Inflammatory macrophage treated with lipopolysaccharide for 4 hours (primary cell): ENCODE measurements at places on chromosomes 5 and 9.
A peak's percentile ranks its signal among the peaks of the same experiment; 100 is the strongest.

GRCh38 chr9:87540444-87541105, 42.9 kb downstream of the DAPK1 start:
- DNase-seq: no peak

DNA sequence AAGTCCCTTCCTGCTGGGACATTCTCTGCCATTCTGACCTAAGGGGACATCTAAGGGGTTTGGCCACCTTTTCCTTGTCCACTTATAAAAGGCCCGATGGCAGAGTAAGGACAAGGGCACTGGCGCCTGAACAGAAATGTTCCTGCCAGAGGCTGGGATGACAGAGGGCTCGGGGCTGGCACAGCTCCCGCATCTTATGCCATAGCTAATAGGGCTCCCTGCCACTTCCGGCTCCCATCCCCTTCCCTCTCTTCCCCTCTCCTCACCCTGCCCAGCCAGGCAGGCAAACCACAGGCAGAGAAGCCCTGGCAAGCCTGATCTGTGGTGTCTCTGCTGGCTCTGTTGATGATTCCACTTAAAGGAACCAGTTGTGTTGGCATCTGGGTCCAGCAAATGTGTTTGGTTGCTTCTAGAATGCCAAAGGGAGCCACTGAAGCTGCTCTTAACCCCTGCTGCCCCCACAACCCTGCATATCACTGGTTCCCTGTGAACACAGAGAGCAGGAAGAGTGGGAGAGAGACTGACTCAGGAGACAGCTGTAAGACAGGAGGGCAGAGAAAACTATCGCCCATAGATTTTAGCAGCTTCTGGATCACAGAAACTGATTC, 18.4 kb upstream of the ADRA1B start:
- no peak for DNase-seq

- DNase-seq: peak; percentile 46
These were observed 228.3 kb downstream of the ARHGAP26 start for GRCh38 chr5:142998316-142999020.

GRCh38 chr5:107123014-107123413, 547.7 kb downstream of the EFNA5 start:
- DNase-seq: no peak

GRCh38 chr9:95118596-95118995, 198.9 kb downstream of the FANCC start:
- no peak for DNase-seq

DNA sequence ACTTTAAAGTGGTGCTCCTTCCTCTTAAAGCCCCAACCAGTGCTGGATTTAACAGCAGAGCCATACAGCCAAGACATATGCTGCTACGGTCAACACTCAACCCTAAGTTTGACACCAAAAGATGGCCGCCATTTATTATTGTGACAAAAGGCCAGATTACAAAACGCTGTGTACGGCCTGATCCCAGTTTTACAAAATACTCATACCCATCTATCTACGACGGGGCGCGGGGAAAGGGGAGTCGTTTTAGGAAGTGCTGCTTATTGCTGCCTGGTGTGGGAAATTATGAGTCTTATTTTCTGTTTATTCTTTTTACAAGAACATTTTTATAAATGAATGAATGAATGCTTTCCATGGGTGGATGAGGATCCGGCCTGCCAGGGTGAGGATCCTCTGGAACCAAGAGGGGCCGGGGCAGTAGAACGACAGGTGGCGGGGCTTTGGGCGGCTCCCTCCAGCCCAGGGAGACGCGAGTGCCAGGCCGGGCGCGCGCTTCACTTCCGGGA, 457 bp upstream of the IDNK start:
- peak; percentile 65 for DNase-seq

- no peak for DNase-seq
These were observed 120.2 kb upstream of the RASA1 start for GRCh38 chr5:87147441-87147840.

GRCh38 chr9:27600256-27600655, 27.0 kb upstream of the C9orf72 start:
- DNase-seq: peak; percentile 92

DNA sequence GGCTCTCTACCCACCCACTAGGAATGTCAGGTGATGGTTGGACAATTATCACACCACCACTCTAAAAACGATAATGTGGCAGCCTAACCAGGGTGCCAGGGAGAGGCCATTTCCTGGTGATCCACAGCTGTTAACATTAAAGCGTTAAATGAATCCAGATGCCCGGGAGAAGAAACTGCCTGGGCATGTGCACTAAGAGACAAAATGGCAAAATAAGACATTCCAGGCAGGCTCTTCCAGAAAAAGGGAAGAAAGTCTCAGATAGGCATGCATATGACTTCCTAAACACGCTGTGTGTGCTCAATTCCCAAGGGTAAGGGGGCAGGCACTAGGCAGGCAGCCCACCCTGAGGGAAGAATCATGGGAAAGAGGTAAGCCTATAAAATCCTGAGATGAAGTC, 4.6 kb upstream of the TXN start:
- no peak for DNase-seq

DNA sequence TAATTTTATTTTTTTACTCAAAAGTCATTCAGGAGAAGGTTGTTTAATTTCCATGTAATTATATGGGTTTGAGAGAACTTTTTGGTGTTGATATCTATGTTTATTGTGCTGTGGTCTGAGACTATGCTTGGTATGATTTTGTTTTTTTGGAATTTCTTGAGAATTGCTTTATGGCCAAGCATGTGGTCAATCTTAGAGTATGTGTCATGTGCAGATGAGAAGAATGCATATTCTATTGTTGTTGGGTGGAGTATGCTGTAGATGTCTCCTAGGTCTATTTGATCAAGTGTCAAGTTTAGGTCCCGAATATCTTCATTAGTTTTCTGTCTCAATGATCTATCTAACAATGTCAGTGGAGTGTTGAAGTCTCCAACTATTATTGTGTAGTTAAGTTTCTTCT, 134.9 kb downstream of the HMHB1 start:
- DNase-seq: no peak

DNA sequence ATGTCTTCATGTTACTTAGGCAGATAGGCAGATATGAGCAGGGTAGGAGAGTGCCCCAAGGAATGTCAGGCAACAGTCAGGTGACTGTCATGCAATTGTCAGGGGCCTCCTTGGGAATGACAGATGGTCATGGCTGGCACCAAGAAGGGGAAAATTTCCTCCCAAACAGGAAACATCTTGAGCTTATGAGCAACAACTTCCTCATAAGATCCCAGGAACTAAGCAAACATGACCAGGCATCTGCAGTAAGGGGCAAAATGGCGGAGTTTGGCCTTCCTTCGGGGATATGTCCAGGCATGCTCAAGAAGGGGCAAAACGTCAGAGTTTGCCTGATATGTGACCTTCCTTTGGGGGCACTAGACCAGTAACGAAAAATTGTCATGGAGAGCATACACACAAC, 591.8 kb downstream of the PDE4D start:
- DNase-seq: no peak

DNA sequence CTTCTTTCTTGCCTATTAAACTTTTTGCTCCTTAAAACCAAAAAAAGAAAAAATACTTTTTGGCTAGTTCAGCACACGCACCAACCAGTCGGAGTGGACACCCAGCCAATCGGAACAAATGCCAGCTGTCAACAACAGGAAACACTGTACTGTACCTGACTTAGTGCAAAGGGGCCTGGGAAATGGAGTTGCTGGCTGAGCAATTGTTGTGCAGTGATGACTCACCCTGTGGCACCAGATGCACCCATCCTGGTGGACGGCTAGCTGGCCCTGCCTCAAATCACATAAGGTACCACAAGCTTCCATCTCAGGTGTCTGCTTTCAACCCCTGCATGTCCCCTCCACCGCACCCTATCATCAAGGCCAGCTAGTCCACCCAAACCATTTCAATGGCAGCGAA, 20.9 kb downstream of the FOXE1 start:
- DNase-seq: no peak

- DNase-seq: peak; percentile 88
These were observed 129.8 kb upstream of the IL12B start for GRCh38 chr5:159459951-159460538.

DNA sequence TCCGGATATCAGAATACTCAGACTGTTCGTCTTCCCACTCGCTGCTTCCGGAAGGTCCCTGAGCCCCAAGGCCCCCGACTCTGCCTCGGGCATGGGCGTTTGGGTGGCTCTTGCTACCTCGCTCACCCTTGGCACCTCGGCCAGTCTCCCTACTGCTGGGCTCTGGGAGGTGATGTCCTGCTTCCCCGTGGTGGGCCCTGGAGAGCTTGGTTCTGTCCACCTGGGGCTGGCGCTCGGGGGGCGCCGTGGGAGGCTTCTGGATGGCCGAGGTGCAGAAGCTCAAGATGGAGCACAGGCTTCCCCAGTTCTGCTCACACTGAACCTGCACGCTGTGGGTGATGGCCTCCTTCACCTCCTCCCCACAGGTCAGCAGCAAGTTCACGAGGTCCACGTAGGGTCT, 10.4 kb downstream of the STC2 start:
- DNase-seq: no peak

GRCh38 chr5:10625700-10626472, 62.0 kb downstream of the ANKRD33B start:
- DNase-seq: no peak

- DNase-seq: no peak
These were observed 40.0 kb downstream of the EHMT1 start for GRCh38 chr9:137658781-137659180.

DNA sequence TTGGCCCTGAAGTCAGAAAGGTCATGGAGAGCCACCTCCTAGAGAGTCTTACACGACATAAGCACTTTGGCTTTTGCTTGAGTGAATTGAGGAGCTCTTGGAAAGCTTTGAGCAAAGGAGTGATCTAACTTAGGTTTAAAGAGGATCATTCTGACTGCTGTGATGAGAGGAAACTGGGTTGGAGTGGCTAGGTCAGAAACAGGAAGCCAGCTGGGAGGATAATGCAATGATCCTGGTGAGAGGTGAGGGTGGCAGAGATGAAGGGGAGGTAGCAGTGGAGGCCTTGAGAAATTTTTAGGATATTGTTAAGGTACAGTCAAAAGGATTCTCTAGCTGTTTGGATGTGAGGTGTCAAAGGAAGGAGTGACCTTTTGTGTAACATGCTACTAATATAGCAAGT, 32.2 kb upstream of the ROPN1L start:
- no peak for DNase-seq

GRCh38 chr9:26163931-26164330, 485.7 kb upstream of the TUSC1 start:
- no peak for DNase-seq

- no peak for DNase-seq
These were observed 7.4 kb downstream of the ADAM19 start for GRCh38 chr5:157568222-157568621.

DNA sequence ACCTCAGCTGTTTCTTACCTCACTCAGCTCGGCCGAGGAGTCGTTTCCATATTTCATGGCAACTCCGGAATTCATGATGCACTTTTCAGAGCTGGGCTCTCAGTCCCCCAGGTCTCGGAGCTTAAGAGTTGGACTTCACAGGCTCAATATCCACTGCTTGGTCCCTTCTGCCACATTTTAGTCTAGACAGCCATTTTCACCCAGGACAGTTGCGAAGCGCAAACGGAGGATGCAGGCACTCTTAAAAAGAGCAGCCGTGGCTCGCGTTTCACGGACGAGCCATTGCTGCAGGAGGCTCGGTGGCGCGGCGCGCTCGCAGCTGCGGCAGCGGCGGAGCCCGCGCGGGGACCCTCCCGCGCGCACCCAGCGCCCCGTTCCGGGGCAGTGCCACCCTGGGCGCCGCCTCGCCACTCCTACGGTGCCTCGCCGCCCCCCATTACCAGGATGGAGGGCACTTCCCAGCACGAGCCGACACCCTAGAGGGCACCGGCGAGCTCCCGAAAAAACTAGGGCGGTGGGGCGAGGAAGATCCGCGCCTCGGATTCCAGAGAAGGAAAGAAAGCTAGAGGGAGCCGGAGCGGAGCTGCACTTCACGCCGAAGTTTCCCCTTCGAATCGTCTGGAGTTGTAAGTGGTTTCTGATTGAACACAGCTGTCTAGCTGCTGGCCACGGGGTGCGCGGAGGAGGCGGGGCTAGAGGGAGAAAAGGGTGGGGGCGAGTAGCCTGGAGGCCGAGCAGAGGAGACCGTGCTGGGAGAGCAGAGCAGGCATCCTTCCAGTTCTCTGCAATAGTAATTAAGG, 140.3 kb downstream of the TSSK1B start:
- DNase-seq: peak; percentile 43

DNA sequence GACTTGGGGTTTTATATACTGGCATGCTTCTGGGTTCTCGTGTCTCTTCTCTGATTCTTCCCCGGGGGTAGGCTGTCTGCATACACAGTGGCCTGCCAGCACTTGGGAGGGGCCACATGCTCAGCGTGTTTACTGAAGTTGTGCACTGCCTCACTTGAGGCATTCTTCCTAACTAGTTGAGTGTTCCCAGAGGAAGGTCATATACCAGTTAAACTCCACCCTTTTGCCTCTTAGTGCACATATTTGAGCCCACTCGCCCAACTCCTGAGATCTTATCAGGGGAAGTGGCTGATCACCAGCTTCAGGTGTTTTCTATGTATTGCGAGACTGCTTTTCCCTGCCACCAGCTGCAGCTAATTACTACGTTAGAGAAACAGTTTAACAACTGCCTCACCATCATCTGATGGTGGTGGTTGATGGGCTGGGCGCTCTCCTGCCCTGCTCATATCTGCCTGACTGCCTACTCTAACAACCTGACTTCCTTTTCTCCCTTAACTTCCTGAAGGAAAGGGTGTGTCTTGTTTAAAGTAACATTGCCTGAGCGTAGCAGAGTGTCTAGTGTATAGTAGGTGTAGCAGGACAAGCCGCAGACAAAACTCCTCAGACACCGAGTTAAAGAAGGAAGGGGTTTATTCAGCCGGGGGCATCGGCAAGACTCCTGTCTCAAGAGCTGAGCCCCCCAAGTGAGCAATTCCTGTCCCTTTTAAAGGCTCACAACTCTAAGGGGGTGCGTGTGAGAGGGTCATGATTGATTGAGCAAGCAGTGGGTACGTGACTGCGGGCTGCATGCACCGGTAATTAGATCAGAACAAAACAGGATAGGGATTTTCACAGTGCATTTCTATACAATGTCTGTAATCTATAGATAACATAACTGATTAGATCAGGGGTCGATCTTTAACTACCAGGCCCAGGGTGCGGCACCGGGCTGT, 60.1 kb upstream of the CLINT1 start:
- DNase-seq: no peak

DNA sequence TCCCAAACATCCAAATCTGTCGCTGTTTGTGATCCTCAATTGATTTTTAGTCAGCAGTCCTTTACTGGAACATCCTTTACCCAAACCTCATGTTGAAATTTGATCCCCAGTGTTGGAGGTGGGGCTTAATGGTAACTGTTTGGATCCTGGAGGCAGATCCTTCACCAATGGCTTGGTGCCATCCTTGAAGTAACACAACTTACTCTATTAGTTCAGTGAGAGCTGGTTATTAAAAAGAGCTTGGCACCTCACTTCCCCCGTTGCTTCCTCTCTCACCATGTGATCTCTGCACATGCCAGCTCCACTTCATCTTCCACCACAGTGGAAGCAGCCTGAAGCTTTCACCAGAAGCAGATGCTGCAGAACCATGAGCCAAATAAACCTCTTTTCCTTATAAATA, 40.3 kb downstream of the DNAJB5 start:
- no peak for DNase-seq

GRCh38 chr9:7367726-7368125, 431.9 kb downstream of the DMAC1 start:
- DNase-seq: no peak

GRCh38 chr5:95380103-95380628, 11.0 kb upstream of the FAM81B start:
- DNase-seq: no peak
